ENCODE measurements at places on chromosomes 6 and 20.

- DNase-seq, result no peak
These were observed 13.3 kb downstream of the IRF4 start for GRCh38 chr6:404685-405423.

DNA sequence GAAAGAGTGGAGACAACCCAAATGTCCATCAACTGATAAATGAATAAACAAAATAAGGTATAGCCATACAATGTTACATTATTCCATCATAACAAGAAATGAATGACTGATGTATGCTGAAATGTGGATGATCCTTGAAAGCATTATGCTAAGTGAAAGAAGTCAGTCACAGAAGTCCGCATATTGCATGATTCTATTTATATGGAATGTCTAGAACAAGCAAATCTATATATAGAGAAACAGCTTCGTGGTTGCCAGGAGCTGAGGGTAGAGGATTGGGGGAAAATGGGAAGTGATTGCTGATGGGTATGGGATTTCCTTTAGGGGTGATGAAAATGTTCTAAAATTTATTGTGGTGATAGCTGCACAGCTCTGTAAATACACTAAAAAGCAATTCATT is 196.8 kb downstream of the ATXN1 start:
- DNase-seq, result peak; percentile 63

- DNase-seq, result no peak
These were observed 65.3 kb downstream of the MAP3K5 start for GRCh38 chr6:136726837-136727557.

GRCh38 chr6:122207794-122208193 is 191.7 kb upstream of the HSF2 start:
- DNase-seq, result no peak

DNA sequence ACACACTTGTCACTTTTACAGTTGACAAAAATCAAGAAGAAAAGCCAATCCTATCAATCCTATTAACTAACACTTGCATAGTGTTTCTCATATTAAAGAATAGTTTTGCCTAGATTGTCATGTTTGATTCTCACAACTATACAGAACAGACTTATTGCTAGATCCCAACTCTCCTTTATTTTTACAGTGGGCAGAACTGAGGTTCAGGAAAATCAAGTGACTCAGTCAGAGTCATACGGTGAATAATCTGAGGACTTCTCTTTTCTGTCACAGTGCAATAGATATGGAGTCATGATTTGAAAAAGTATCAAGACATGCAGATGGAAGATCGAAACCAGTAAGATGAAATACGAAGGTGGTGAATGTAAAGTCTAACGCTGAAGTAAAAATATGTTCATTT is 195.1 kb upstream of the CITED2 start:
- peak; percentile 79 for DNase-seq

GRCh38 chr20:7264137-7264536 is 496.7 kb downstream of the BMP2 start:
- no peak for DNase-seq

- no peak for DNase-seq
These were observed 43.9 kb upstream of the NOL4L start for GRCh38 chr20:32628960-32629530.

GRCh38 chr6:131823276-131823902 is 15.6 kb downstream of the ENPP1 start:
- peak; percentile 23 for DNase-seq

- DNase-seq, result no peak
These were observed 209.3 kb upstream of the SOX4 start for GRCh38 chr6:21384216-21384615.

GRCh38 chr20:62831854-62832211 is 15.0 kb downstream of the COL9A3 start:
- DNase-seq, result no peak

DNA sequence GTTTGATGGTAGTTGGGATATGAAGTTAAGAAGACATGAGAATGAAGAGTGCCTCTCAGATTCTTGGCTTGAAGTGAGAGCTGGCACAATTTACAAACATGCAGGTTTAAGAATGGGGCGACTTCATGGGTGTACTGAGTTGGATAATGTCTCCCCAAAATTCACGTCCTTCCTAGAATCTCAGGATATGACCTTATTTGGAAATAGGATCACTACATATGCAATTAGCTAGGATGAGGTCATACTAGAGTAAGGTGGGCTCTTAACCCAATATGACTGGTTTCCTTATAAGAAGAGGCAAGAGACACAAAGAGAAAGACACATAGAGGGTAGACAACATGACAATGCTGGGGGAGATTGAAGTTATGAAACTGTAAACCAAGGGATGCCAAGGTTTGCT is 5.2 kb downstream of the PKIB start:
- no peak for DNase-seq

DNA sequence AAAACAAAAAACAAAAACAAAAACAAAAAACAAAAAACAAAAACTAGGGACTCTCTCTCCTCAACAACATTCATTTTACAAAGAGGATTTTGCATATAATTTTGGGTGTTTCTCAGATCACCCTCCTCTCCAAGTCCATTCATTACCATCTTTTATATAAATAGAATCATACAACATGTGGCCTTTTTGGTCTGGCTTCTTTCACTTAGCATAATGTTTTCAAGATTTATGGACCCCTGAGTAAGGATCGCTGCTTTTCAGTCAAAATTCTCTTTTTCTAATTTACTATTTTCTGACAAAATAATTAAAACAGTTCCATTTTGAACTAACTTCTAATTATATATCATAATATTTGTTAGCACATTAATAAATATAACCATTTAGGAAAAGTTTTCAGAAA is 94.8 kb downstream of the UBE3D start:
- no peak for DNase-seq

- DNase-seq, result no peak
These were observed 240.8 kb downstream of the TFAP2A start for GRCh38 chr6:10174056-10174455.

- no peak for DNase-seq
These were observed at the start of gene PACSIN1 for GRCh38 chr6:34465531-34466241. TSS of gene PACSIN1 (plus strand) at chr6:34466076. CDS start at chr6:34526306, 60,230 bp downstream.

DNA sequence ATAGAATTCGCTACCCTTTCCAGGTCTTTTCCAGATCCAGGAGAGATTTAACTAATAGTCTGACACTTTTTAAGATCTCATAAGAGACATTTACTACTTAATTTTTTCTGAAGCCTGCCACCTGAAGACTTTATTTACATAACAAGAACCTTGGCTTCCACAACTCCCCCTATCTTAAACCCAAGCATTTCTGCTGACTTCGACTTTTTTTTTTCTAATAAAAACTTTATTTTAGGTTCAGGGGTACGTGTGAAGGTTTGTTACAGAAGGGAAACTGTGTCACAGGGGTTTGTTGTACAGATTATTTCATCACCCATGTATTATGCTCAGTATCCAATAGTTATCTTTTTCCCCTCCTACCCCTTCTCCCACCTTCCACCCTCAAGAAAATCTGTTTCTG is 64.9 kb upstream of the OR14J1 start:
- no peak for DNase-seq

GRCh38 chr20:59790346-59790745 is 143.1 kb downstream of the SYCP2 start:
- DNase-seq, result no peak

GRCh38 chr20:50240092-50240491 is 49.5 kb downstream of the CEBPB start:
- no peak for DNase-seq

DNA sequence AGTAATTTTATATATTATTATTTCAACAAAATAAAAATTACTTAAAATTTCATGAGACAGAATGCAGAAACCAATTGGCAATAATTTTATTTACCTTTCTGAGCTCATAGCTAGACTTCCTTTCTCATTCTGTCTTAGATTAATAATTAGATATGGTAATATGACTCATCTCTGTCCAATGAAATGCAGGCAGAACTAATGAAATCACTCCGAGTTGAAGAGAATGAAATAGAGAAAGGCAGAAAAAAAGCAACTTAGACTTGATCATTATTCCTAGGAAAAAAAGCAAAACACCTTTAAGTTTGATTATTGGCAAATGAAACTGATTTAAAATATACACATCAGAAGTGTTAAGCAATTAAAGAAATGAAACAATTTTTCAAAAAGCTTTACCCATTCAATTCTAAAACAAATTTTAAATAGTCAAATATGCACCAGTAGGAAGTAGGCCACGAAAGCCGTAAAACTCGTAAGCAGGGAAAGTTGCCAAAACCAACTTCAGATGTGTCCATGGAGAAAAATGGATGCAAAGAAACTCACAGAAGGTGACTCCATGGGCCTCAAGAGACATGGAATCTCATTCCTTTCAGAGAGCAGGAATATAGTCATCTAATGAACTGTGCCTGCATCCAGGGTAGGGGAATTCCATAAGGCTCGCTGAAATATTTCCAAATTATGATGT is 293.8 kb upstream of the RGS17 start:
- no peak for DNase-seq

- peak; percentile 59 for DNase-seq
These were observed 22.5 kb upstream of the HFE start for GRCh38 chr6:26064619-26065257.

- DNase-seq, result no peak
These were observed 18.4 kb downstream of the DUSP22 start for GRCh38 chr6:310671-311070.

- DNase-seq, result no peak
These were observed 16.4 kb downstream of the RAB22A start for GRCh38 chr20:58325912-58326311.

DNA sequence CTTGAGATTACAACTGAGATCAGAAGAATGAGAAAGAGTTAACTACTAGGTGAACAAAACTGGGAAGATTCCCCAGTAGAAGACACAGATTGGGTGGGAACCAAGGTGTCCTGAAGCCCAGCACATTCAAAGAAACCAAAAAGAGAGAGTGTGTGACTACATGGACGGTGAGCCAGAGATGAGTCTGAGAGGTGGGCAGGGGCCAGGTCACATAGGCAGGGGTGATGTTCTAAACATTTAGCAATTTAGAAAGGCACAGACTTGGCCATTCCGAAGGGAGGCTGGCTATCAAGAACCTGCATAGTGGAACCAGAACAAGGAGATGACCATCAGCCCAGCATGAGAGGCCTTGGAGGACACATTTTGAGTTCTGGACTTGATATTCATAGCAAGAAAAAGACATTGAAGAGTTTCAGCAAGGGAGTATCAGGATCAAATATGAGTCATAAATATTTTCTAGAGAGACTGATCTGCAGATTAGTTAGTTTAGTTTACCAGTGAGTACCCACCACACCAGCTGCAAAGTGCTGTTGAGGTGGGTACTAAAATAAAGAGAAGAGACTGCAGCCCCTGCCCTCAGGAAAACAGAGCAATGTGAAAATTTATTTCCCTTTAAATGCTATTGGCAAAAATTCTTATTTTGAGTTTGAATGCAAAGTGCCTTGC is 340.5 kb upstream of the PRDM1 start:
- DNase-seq, result no peak

DNA sequence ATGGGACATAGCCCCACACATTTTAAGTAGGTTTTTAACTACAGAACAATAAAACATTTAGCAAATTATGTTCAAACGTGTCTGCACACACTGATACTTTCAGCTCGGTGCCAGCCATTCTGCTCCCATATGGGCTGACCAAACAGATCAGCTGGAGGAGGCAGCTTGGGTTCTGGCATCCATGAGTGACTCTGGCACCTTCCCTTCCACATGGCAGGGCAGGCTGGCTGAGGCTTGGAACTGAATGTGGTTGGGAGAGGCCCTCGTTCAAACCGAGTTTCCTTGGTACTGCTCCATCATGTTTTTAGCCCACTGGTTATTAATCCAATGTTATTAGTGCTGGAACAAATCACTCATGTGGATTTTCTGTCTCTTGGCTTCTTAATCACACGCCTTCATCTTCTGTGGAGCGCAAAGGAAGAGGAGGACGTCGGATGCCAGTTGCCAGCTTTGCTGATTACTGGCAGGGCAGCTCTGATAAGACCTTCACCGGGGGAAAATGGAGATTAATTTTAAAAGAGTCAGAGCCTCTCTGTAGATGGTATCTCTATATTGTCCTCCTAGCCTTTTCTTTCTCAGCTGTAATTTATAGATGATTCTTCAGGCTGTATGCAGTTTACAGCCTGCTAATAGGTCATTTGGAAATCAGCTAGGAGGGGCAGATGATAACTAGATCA is 93.1 kb upstream of the TIAM2 start:
- no peak for DNase-seq

GRCh38 chr20:57080796-57081195 is 185.6 kb downstream of the BMP7 start:
- DNase-seq, result no peak

- DNase-seq, result no peak
These were observed 106.5 kb downstream of the MMS22L start for GRCh38 chr6:97176468-97176867.

DNA sequence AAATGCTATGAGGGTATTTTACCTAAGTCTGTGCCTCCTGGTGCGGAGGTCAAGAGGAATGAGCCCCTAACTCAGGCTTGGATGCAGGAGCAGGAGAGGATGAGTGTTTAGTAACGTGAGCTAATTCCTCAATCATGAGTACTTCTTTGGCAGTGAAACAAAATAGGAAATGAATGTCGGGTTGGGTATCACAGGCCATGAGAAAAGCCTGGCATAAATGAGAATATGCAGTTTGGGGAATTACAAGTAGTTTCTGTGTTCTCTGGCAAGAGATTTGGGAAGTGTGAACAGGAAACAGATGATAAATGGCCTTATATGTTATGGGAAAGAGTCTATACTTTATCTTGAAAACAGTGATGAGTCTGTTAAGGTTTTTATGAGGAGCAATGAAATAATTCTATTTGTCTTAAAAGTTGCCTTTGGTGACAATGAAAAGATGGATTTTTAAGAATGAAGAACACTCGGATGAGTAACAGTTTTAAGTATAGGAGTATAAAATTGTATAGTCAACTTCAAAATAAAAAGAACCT is 59.0 kb upstream of the RNF146 start:
- DNase-seq, result peak; percentile 61

DNA sequence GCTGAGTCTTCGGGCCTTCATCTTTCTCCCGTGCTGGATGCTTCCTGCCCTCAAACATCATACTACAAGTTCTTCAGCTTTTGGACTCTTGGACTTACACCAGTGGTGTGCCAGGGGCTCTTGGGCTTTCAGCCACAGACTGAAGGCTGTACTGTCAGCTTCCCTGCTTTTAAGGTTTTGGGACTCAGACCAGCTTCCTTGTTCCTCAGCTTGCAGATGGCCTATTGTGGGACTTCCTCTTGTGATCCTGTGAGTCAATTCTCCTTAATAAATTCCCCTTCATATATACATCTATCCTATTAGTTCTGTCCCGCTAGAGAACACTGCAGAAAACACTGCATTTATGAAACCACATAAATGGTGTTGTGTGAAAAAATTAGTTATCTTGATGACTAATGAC is 13.9 kb upstream of the BCLAF1 start:
- no peak for DNase-seq

DNA sequence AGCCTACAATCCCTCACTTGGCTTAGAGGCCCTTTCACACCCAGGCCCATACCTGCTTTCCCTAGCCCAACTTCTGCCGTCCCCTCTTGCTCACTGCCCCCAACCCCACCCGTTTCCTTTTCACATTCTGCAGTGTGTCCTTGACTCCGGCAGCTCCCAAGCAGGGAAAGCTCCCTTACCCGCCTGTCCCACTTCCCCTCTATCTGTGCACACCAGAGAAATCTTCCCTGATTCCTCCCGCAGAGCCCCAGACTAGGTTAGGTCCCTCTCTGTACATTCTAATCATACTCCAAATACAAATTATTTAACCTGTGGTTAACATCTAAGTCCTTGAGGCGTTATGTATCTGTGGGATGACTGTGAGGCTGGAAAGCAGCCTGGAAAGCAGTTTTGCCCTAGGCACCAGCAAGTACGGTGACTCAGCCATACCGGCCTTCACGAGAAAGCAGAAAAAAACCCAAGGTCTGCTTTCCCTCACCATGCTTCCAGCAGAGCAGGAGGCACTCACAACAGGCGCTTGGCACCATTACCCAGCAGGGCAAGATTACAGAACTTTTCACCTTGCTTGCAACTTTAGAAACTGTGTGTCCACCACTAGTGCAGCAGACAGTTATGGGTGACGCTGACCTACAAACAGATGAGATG is 22.3 kb downstream of the ELOVL5 start:
- peak; percentile 98 for DNase-seq

All from IMR-90 (cell line).